Ecto neural progenitor cell (in vitro differentiated cells): ENCODE measurements at places on chromosomes 4 and X.

DNA sequence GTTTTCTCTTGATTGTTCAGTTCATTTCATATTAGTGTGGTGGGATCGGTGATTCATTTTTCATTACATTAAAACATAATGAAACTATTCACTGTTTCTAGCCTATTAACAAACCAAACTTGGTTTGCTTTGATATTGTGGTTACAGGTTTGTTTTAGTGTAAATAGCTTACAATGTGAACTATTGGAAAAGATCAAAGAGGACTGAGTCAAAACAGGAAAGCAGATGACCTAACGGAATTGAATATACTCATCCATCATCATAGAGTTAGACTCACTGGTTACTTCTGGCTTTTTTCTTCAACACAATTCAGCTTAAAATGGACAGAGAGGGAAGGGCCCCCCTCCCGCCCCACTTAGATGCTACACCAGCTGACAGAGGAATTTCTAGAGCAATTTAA lies 616.2 kb upstream of the AADAT start:
- no peak for DNase-seq

- DNase-seq: no peak
Measured at GRCh38 chrX:151791961-151792360, 57.4 kb downstream of the CNGA2 start.

DNA sequence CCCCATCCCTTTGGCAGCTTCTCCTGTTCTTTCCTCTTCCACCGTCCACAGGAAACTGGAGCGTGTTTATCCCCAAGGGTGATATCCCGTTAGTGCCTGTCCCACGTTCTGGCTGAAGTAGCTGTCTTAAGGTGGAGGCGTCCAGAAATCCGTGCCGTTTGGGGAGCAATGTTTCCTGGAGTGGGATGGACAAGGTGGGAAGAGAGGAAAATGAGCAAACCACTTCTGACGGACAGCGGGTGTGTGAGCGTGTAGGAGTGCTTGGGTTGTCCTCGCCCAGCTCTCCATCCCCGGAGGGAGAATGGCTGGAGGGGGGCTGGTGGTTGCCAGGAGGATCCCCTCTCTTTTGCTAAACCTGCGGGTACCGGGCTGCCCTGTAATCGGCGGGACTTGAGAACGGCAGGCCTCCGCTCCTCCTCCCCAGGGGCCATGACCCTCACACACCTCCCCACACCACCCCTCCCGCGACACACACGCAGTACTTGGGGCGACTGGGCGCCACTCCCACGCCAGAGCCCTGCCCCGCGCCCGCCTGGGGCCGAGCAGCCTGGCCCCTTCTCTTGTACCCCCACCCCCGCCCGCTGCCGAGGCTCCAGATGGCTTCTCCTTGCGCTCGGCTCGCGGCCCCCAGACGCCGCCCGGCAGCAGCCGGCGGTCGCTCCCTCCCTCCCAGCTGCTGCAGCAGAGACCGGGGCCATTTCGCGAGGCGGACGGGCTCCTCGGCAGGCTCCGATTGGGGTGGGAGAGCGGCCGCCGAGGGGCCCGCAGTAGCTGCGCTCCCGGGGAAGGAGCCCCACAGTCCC lies 13.9 kb upstream of the PRDM8 start:
- DNase-seq: no peak

DNA sequence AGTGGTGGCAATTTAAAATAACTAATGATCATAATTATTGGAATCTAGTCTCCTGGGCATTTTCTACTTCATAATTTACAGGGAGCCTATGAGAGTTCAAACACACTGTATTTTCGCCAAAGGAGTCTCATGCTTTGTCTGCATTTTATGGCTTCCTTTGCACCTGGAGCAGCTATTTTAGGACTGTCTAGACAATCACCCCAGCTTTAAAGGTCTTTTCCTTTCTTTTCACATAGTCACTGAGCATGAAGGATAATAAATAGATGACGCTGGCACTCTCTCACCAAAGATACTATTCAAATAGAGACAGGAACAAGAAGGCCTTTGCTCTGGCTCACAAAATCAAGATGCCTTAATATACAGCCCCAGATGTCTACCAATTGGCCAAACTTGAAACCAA lies 43.0 kb downstream of the AMELX start:
- no peak for DNase-seq

- DNase-seq: no peak
Measured at GRCh38 chr4:118749347-118749988, 64.3 kb downstream of the METTL14 start.

DNA sequence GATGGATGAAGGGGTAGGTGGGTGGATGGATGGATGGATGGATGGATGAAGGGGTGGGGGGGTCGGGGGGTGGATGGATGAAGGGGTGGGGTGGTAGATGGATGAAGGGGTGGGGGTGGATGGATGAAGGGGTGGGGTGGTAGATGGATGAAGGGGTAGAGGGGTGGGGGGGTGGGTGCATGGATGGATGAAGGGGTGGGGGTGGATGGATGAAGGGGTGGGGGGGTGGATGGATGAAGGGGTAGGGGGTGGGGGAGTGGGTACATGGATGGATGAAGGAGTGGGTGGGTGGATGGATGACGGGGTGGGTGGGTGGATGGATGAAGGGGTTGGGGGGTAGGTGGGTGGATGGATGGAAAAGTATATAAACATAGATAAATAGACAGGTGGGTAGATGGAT lies 74.2 kb downstream of the PRKX start:
- DNase-seq: no peak

DNA sequence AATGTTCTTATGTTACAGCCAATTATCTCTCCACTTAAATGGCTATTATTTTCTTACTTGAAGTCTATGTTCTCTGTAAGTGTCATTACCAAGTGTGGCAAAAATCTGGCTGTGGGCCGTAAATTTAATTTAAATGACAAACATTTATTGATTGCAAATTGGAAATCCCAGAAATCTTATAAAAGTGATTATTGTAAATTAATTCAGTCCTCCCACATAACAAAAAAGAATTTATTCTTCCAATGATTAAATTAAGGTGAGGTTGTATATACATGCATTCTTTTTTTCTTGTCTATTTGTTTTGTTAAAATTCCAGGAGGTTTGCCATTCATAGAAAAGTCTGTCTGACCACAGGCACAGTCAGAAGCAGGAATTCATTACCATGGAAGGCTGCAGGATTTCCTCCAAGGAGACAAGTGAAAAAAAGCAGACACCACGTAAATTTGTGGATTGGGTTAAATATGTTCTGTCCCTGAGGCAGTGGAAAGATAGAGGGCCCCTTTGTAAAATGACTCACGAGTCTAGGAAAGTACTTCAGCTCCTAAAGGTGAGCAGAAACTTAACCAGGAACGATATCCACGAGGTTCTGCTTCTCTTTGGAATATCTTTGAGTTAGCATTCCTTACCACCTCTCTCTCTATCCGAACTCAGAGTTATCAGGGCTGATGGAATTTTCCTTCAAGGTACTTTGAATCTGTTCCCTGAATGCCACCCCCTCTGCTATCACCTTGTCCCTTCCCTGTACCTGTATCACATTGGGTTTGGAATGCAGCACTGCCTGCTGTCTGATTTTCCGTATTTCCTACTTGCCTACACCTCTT lies 10.7 kb downstream of the PPARGC1A start:
- DNase-seq: no peak

GRCh38 chrX:17990532-17990931 lies 129.4 kb upstream of the RAI2 start:
- DNase-seq: no peak

DNA sequence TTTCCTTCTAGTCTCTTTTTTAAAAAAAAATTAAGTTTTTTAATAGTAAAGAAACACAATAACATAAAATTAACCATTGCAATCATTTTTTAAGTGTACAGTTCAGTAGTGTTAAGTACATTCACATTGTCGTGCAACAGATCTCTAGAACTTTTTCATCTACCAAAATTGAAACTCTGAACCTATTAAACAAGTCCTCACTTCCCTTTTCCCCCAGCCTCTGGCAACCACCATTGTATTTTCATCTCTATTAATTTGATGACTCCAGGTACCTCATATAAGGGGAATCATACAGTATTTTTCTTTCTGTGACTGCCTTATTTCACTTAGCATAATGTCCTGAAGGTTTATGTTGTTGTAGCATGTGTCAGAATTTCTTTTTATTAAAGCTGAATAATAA lies 31.8 kb downstream of the MSL3 start:
- no peak for DNase-seq

DNA sequence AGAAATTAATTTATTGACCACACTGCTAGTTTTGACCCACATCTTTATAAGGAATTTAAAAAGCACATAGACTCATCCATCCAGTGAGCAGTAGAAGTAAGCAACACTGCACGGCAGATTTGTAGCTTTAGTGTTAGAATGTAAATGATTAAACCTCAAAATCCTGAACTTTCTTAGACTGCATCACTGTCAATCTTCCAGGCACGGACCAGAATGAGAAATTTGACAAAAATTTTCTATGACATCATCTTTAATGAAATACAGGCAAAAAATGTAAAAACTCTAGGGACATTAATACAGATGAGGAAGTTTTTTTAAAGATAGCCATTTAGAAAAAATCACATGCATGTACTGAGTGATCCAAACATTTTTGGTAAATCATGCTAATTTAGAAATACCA lies 29.2 kb downstream of the NLGN4X start:
- DNase-seq: no peak

GRCh38 chr4:89245459-89245858 lies 62.1 kb downstream of the GPRIN3 start:
- no peak for DNase-seq

DNA sequence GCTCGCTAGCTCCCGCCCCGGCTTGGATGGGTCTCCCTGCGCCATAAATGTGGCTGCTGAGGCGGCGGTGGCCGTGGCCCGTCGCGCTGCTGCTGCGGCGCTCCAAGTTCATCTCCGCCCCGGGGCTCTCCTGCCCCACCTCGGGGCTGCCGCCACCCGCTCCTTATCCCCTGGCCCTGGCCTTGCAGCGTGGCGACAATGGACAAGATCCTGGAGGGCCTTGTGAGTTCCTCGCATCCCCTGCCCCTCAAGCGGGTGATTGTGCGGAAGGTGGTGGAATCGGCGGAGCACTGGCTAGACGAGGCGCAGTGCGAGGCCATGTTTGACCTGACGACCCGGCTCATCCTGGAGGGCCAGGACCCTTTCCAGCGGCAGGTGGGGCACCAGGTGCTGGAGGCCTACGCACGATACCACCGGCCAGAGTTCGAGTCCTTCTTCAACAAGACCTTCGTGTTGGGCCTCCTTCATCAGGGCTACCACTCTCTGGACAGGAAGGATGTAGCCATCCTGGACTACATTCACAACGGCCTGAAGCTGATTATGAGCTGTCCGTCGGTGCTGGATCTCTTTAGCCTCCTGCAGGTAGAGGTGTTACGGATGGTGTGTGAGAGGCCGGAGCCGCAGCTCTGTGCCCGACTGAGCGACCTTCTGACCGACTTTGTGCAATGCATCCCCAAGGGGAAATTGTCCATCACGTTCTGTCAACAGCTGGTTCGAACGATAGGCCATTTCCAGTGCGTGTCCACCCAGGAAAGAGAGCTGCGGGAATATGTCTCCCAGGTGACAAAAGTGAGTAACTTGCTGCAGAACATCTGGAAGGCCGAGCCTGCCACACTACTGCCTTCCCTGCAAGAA lies 763 bp downstream of the USP38 start:
- DNase-seq: no peak

DNA sequence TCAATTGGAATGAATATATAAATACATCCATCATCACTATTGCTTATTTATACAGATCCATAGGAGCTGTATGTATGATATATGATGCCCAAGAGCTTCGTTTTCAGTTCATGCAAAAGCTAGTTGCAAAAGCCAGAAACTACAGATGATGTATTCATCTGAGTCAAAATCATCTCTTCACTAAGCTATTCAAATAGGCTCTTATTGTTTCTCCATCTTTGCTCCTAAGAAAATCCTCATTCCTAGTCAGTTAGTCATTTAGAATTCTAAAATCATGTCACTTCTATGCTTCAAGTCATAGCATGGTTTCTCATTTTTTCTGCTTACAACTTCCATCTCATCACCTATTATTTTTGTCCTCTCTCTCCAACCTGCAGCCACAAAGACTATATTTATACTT lies 300.1 kb upstream of the TRAM1L1 start:
- no peak for DNase-seq

DNA sequence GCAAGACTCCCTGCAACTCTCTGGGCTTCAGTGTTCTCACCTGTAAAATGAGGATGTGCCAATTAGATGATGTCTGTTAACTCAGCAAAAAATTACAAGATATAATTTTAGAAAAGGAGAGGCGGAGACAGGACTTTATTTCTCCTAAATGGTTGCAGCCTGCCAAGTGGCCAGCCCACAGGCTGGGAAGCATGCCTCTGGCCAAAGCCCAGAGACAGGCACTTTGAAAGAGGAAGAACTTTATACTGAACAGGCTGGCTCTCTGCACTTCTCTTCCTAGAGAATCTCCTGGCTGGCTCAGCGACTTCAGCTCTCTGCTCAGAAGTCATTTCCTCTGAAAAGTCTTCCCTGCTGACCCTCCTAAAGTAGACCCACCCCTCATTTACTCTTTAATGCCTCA lies 3.7 kb downstream of the PRDM5 start:
- no peak for DNase-seq

- DNase-seq: no peak
Measured at GRCh38 chr4:150381036-150381435, 200.9 kb upstream of the MAB21L2 start.

- no peak for DNase-seq
Measured at GRCh38 chr4:170003071-170004070, 22.8 kb downstream of the MFAP3L start.

DNA sequence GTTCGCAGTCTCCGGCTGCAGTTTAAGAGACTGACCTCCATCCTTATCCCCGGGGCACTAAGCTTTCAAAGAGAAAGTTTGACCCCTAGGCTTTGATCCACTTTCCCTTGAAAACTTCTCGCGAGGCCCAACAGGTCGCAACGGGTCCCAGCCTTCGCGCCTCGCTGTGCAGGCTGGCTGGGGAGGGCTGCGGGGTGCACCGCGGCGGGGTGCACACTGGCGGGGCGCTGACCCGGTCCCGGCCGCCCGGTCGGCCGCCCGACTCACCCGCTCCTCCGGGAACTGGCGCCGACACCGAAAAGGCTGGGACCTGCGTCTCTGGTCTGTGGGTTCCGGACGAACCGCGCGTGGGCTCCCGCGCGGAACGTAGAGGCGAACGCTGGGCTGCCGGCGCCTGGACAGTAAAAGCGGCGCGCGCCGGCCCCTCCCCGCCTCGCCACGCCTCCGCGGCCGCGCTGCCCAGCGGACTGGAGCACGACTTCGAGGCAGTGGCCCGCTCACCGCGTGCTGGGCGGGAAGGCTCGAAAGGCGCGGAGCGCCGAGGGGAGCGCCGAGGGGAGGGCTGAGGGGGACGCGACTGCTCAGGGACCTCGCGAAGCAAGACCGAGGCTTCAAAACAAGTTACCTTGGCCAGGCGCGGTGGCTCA lies at the start of gene TAF7L:
TSS of gene TAF7L (minus strand) at position 378 of the 647 bp plus-strand sequence. CDS start 3,791 bp downstream, outside the sequence.
- DNase-seq: no peak

DNA sequence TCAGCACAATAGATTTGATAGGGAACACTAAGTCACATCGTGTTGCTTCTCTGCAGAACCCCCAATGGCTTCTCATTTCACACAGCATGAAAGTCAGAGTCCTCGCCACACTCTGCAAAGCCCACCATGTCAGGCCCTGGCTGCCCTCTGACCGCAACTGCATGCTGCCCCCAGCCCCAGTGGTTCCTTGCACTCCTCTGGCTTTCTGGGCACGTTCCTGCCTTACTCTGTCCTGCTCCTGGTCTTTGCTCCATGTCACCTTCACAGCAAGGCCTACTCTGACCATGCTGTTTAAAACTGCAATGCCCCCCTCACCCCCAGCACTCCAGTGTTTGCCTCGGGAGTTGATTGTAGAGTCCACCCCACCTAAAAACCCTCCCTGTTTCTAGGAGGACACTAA lies 78.1 kb downstream of the EVC start:
- DNase-seq: no peak
